ENCODE measurements at places on chromosomes 4 and X.

GRCh38 chr4:82777857-82778525, 20.6 kb downstream of the SCD5 start:
- no peak for DNase-seq

DNA sequence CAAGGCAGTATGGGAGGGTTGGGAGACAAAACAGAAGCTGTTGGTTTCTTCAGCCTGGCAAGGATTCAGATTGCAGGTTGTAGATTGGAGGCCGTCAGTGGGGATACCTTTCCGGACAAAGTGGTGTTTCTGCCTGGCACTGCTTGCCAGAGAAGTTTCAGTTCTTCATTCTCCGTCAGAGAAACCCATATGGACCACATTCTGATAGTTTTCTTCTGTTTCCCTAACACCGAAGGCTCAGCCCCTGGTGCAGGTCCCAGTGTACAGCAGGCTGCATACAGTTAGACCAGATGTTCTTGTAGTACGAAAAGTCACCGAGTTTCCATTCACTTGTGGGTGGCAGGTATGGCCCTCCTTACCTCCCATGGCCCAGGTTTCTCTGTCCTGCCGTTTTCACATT, 107.3 kb downstream of the PTTG2 start:
- DNase-seq = no peak

DNA sequence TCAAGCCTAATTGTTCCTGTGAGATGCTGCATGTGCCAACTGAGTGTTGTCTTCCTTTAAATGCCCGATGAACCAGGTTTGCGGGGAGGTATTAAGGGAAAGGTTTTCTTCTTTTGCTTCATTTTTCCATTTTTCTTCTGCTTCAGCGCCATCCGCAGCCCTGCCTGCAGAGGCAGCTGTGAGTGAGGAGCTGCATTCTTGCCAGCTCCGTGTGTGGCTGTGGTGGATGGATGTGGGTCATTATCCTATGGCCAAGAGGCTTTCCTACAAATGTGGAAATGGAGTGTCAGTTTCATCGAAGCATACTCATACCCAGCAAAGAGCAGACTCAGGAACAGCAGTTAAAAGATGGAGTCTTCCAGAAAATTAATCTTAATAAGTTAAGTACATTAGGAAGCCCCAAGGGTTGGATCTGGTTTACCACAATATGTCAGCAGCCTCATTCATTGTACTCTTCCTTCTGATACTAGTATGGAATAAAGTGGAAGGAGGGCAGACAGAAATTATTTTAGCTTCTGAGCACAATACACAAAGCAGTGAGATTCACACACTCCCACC, 37.6 kb downstream of the TNIP3 start:
- DNase-seq = no peak

DNA sequence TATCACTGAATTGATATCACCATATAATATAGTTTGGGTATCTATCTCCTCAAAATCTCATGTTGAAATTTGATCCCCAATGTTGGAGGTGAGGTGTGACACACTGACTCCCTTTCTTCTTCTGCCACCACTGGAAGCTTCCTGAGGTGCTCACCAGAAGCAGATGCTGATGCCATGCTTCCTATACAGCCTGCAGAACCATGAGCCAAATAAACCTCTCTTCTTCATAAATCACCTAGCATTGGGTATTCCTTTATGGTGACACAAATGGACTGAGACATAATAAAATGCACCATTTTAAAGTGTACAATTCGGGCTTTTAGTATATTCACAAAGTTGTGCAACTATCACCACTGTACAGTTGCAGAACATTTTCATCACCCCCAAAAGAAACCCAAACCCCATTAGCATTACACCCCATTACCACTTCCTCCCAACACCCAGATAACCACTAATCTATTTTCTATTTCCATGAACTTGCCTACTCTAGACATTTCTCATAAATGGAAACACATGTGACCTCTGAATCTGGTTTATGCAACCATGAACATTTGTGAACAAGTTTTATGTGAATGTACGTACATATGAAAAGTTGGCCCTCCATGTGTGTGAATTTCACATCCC, 148.9 kb downstream of the OPHN1 start:
- DNase-seq = no peak

DNA sequence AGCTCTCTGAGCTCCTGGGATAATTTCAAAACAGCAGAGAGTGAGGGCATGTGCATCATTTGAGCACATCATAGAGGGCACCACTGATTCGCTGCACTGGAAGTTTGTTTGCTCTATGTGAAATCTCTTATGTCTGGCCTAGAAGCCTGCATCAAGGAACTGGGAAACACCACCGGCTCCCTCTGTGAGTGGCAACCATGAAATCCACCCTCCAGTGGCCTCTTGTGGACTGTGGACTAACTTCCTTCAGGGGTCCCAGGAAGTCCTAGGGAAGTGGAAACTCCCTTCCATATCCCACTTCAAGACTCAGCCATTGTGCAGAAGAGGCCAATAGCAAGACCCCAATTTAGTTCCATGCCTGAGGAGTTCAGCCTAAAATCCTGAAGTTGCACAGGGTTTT, 48.0 kb upstream of the IGFBP7 start:
- no peak for DNase-seq

DNA sequence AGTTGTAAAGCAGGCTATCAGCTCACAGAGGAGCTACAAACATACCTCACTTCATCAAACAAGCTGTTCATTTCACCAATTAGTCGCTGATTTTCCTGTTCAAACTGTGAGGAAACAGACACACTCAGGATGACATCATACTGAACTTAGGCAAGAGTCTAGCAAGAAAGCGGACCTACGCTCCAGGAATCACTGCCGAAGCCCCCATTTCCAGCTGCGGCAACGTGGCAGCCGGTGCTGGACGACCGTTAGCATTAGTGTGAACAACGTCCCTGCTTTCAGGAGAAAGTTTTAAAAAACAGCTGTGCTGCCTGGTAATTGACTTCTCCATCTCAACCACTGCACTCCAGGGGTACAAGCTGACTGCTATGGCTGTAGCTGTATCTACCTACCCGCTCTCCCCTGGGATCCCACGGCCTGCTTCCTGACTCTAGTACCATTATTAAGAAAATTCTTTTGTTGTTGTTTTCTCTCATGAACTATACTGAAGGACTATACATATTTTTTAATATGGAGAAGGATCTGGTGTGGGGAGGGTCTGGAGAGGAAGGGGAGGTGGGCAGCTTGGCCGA, 38.3 kb downstream of the NSG1 start:
- DNase-seq = no peak

DNA sequence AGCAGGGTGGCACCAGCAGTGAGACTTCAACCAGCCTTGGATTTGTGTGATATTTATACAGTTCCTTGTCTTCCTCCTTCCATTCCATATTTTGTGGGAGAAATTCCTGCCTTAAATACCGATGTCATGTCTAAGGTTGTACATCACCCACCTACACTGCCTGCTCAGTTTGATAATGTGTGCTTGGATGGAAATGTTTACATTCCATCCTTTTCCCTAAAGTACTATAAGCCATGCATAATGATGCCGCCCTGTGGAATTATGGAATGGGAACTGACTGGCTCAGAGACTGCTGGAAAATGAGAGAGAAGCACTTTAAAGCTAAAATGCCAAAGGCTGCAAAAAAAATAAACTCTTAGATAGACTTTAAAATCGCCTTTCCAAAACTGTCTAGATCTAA, 11.3 kb upstream of the GLUD2 start:
- DNase-seq = no peak

DNA sequence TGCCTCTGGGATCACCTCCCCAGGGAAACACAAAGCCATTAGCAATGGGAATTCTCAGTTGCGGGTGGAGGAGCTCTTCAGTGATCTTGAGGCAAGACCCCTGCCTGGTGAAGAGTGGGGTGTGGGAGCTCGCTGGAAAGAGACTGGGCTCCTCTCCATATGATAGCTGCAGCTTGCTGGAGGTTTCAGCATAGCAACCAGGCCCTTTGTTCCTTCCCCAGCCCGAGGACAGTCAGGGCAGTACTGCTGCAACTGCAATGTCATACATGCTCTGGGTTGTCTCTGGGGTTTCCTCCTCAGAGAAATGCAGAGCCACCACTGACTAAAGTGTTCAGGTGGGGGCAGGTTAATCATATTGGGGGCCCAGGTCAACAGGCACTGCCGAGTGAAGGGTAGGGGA, 81.3 kb downstream of the ARHGAP24 start:
- DNase-seq = no peak

DNA sequence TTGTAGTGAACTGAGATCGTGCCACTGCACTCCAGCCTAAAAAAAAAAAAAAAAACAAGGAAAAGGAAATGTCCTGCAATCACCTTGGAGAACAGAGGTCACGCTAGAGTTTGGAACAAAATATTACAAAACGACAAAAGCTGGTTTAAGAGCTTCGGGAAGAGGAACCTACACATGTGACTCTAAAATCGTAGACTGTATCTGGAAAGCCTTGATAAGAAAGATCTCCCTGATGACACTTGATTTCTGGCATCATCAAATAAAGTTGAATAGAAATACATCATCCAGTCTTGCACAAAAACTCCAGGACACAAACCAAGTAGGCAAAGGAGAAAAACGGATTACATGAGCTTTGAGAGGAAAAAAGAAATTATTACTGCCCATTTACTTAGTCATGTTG, 31.1 kb upstream of the DOCK11 start:
- no peak for DNase-seq

- no peak for DNase-seq
Observed at GRCh38 chr4:29079260-29079659, 1640.9 kb upstream of the PCDH7 start.

DNA sequence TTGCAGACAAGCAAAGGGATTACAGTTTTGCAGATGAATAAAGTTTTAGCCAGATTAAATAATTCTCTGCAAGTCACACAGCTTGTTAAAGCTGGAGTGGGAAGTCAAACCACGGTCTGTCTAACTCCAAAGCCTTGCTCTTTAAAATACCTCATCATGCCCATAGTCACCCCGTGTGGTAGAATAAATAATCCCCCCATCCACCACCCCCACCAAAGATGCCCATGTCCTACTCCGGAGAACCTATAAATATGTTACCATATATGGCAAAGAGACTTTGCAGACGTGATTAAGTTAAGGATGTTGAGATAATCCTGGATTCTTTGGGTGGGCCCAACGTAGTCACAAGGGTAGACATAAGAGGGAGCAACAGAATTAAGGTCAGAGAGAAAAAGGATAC, 118.7 kb downstream of the BEND2 start:
- no peak for DNase-seq

GRCh38 chr4:146407257-146407656, 114.5 kb downstream of the SLC10A7 start:
- no peak for DNase-seq

GRCh38 chr4:172411149-172411548, 597.9 kb downstream of the GALNTL6 start:
- no peak for DNase-seq

DNA sequence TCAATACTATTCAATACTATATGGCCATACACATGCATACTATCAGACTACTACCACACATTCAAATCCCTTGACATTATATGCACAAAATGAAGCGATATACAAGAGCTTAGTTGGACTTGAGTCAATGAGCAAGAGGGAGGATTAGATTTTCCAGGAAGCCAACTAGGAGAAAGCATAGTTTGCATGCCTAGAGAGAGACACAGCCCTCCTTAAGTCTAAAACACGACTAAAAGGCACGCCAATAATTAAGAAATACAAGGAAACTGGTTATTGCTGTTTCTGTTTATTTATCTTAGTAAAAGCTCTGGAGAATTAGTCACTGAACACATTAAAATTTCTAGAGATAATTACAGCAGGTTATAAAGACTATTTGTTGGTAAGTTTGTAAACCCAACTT, 21.8 kb downstream of the MBNL3 start:
- DNase-seq = no peak

- DNase-seq = no peak
Observed at GRCh38 chr4:150135134-150135772, 57.0 kb downstream of the DCLK2 start.

- DNase-seq = no peak
Observed at GRCh38 chrX:1397001-1397400, 5.1 kb upstream of the SLC25A6 start.

- no peak for DNase-seq
Observed at GRCh38 chrX:12686331-12686730, 104.9 kb upstream of the PRPS2 start.

GRCh38 chr4:125722009-125722408, 407.3 kb downstream of the FAT4 start:
- DNase-seq = no peak

DNA sequence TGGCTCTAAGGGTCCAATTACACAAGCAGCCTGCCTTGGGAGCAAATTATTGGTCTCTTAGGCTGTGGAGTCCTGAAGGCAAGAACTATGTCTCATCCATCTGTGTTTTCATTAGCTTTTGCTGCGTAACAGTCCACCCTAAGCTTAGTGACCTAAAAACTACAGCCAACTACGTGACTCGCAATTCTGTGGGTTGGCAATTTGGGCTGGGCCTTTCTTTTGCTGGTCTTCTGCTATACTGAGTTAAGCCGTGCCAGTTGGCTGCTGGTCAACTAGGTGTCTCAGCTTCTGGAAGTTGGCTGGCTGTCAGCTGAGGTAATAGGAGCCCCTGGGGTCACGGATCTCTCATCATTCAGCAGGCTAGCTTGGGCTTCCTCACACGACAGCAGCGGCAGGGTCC, 205.6 kb upstream of the S100G start:
- DNase-seq = no peak

DNA sequence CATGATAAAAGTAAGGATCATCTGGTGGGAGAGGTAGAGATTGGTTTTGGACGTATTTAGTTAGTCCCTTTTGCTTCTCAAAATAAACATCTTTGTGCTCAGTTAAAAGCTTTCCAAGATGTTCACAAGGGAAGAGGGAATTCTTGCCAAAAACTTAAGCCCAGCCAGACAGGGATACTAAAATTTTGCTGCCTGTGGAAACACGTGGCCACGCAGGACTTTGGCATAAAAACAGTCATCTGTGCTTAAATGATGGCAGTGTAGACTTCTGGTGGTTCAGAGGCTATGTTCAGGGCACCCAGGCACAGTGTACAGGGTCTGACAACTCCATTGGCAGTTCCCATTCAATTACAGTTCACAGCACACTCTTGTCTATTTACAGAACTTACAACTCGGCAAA, 93.2 kb upstream of the JADE1 start:
- DNase-seq = no peak

GRCh38 chr4:53994382-53995102, 69.9 kb downstream of the CHIC2 start:
- peak; percentile 24 for DNase-seq

DNA sequence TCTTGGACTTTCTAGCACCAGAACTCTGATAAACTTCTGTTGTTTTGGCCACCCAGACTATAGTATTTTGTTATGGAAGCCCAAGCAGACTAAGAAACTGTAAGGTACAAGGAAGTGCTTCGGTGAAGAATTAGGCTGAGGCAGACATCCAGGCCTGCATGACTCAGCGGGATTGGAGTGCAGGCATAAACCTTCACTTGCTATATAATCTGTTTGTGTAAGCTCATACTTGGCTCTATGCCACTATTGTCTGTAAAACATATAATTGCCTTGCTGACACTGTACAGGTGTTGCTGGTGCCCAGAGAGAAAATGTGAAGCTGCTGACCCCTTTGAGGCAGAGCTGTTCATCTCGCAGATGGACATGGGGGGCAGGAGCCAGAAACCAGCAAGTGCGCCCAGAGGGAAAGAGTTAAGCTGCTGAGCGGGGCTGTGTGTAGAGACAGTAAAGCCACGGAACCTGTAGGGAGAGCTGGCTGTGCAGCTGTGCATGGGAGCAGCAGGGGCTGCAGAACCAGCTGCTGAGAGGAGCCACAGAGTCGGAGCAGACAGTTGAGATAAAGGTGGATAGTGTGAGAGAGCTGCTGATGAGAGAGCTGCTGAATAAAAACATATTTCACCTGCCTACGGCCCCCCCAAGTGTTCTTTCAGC, 96.2 kb downstream of the RBM46 start:
- DNase-seq = no peak

GRCh38 chr4:42361456-42361855, 35.8 kb upstream of the SHISA3 start:
- no peak for DNase-seq

GRCh38 chr4:145865274-145865941, 73.2 kb downstream of the ZNF827 start:
- DNase-seq = no peak
